ENCODE measurements at places on chromosomes 5 and 9.

DNA sequence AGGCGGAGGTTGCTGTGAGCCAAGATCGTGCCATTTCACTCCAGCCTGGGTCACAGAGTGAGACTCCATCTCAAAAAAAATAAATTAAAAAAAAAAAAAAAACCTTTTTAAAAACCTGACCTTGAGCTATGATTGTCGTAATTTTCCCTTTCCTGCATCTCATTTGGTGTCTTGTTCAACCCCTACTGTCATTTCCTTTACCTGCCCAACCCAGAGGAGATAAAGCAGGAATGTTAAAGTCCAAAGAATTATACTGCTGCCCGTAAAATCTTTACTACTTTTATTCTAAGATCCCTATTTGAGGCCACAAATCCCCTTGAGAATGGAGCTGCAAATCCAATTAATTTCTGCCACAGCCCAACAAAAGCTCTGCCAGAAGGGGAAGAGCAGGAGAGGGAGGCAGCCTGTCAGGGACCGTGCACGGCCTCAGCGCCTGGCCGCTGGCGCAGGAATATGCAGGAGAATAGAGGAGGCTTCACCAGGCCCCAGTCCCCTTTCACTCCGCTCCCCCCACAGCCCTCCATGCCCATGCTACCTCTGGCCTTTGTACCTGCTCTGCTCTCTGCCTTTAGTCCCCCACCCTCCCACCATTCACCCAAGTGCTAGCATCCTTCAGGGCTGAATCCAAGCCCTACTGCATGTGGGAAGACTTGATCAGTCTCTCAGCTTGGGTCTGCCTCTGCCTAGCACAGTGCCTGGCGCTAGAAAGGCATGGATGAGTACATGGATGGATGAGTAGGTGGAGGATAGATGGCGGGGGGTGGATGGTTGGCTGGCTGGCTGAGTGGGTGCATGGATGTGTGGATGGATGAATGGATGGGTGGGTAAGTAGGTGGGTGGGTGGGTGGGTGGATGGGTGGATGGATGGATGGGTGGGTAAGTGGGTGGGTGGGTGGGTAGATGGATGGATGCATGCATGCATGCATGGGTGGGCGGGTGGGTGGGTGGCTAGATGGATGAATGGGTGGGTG, 99.8 kb upstream of the SARDH start:
- DNase-seq, result no peak

- no peak for DNase-seq
Observed at GRCh38 chr5:150945486-150945885, 40.7 kb upstream of the ZNF300 start.

DNA sequence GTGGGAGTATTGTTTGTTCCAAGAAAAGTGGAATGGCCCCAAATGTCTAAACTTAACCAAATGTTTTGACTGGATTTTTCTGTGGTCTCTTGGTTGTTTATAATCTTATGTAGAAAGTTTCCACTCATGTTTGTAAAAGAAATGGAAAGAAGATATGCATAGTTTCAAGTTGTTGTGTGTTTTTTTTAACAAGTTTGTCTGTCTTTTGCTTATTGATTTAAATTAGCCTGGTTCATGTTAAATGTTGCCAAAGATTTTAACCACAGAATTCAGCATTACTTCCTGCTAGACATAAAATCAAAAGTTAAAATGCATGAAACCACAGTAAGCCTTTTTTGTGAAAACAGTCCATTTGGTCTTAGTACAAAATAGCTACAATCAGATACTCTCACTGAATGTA, 14.0 kb downstream of the PPWD1 start:
- no peak for DNase-seq

DNA sequence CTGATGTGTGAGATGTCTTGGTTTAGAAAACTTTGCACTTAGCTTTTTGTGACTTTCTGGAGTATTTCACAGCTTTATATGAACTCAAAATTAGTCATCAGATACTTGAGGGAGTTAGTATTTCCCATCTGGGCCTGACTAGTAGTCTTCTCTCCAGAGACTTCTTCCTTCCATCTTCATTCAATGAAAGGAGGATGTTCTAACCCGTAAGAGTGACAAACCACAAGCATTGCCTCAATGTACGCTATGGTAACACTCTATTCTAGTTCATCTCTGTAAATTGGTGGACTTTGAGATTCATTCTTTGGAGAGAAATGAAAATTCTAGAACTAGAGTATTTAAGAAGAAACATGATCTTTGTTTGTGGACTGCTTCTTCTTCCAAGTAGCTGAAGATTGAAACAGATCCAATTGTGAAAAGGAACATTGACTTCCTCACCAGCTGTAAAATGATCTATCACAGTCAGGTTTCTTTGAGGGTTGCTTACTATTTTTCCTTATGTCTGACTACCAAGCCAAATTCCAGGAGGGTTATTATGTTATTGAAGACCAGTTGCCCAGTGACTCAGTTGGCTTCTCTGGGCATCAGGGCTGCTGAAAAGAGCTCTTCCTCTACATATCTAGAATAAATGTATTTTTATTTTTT, 157.6 kb downstream of the SLC12A2 start:
- DNase-seq, result no peak
